NCI-H1436 treated with DMSO at 0.1 percent for 48 hours (cell line): ENCODE measurements at places on chromosomes 4 and X.

GRCh38 chr4:101792056-101792590 is 1.6 kb downstream of the BANK1 start:
- no peak for DNase-seq

DNA sequence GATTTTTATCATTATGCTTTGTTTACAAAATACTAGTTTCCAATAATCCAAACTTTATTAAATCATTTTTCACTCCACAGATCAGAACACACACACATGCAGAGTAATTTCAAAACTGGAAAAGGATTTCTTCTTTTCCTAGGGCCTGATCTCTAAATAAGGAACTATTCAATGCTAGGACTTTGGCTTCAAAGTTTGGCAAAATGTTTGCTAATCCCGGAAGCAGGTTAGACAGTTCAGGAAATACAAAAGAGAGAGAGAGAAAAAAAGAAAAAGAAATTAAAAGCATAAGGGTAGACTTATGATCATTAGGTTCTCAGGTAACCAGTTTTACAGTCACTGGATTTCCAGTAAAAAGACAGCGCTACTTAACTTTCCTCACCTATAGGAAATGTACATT is 211.0 kb downstream of the DCLK2 start:
- no peak for DNase-seq

DNA sequence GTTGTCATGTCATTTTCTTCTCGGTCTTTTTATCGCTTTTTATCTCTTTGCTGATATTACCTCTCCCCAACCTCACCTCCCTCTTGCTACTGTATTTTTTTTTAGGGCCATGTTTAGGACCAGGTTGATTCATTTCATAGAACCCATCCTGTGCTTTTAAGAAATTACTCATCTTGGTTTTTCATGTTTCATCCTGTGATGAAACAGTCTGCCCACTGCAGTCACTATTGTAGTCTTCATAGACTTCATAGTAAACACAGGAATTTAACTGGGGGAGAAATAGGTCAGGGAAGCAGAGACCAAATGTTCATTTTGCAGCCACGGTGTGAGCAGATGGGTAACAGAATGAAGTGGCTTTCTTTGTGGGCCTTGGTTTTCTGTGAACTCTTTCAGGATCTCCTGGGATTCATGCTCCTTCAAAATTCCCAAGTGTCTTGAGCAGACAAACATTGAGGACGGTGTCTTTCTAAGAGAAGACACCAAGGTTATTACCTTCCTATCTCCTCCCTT is 161.8 kb downstream of the NAA11 start:
- no peak for DNase-seq

- no peak for DNase-seq
Observed at GRCh38 chrX:81377329-81377728, 175.4 kb downstream of the SH3BGRL start.

- DNase-seq, result no peak
Observed at GRCh38 chr4:183989461-183989860, 84.4 kb downstream of the STOX2 start.

DNA sequence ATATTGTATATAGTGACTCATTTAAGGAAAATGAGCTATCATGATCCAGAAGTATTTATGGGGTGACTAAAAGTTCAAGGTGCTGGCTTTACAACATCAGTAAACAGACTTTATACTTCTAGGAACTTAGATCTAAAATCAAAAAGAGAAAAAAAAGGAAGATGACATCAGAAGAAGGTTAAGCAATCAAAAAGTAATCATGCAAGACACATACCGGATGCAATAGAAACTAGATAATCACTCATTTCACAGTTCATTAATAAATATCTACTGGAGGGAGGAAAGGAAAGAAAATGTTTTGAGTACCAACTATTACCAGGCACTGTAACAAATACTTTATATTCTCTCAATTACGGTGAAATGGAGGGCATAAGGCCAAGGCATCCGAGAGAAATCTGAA is 276.4 kb downstream of the SPRY1 start:
- no peak for DNase-seq

GRCh38 chr4:96784336-96784735 is 944.4 kb downstream of the PDHA2 start:
- DNase-seq, result no peak
